ENCODE measurements at places on chromosomes 7 and 10.

DNA sequence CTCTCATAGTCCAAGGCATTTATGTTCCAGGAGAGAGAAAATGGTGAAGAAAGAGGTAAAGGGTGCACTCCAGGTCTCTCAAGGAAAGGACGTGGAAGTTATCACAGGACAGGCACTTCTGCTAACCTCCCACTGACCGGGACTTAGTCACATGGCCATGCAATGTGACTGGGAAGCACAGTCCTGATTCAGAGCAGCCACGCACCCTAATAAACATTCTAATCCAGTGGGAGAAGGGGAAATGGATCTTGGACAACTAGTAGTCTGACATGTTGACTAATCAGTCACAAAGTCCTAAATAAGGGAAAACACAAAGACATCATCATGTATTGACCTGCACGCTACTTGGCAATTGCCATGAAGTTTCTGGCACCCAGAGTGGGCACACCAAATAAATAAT lies 417.5 kb upstream of the ZMIZ1 start:
- DNase-seq = no peak

GRCh38 chr10:72274213-72274729 lies 547 bp downstream of the DDIT4 start:
- DNase-seq = no peak

DNA sequence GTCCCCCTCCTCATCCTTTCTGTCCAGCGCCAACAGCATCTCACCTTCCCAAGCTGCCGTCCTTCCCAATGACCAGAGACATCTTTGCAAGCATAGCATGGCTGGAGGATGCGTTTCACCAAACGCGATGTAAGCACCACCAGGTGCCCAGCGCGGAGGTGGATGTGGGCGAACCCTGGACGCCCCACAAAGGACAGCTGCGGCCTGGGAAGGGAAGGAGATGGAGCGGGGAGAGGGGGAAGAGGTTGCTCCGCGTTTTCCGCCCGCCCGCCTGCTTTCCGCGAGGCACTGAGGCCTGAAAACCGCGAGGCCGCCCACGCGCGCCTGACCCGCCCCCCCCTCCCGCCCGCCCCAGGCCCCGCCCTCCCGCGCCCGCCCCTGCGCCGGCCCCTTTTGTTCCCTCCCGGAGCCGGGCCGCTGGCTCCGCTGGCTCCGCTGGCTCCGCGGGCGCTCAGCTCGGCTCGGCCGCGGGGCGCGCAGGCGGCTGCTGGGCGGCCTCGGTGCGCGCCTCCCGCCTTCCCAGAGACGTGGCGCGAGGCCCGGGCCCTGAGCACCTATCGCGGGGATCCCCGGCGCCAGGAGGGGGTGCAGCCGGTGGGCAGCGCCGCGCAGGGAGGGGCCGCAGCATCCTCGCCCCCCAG lies at the start of gene CLIP2:
Gene CLIP2 (plus strand): TSS at position 390 of the 641 bp plus-strand sequence. CDS start 28,140 bp downstream, outside the sequence.
- peak; percentile 89 for DNase-seq

DNA sequence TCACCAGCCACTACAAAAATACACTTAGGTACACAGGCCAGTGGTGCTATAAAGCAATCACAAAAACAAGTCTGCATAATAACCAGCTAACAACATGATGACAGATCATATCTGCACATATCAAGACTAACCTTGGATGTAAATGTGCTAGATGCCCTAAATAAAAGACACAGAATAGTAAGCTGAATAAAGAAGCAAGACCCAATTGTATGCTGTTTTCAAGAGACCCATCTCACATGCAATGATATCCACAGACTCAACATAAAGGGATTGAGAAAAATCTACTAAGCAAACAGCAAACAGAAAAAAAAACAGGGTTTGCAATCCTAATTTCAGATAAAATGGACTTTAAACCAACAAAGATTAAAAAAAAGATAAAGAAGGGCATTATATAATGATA lies 505.4 kb upstream of the FZD8 start:
- no peak for DNase-seq

DNA sequence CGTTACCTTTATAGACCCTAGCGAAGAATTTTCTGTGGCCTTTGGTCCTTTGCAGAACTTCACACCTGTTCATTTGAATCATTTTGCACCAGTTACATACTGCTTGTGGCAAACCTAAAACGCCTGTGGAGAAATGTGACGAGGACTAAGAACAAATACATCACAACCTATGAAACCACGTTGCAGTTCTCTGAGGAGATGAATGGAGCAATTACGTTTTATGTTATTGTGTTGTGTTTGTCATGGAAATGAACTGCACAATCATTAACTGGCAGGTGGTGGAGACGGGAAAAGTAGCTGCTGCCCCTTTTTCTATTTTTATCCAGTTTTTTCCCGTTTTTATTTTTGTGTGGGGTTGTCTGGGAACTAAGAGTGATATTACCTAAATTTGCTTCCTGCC lies 505.5 kb downstream of the SDK1 start:
- DNase-seq = no peak

- DNase-seq = no peak
Measured at GRCh38 chr10:67211680-67212079, 285.8 kb downstream of the LRRTM3 start.

- no peak for DNase-seq
Measured at GRCh38 chr10:110437761-110438341, 59.9 kb upstream of the DUSP5 start.

GRCh38 chr10:28722065-28722803 lies 44.9 kb downstream of the BAMBI start:
- peak; percentile 1 for DNase-seq

DNA sequence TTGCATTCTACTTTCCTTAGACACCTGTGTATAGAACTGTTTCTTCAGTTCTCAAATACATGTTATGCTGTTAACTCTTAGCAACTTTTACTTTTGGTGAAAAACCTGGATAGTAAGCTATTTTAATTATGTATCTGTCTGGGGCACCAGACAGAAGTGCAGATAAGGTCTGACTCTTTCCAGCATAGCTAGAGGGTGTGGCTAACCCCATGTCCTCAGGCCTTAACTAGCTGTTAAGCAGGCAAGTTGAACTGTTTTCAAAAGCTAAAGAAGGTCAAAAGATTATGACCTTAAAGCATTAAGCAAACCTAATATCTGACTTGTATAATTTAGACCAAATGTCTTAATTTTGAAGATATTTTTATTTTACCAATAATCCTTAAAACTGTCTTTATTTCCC lies 45.1 kb upstream of the INHBA start:
- DNase-seq = peak; percentile 69

DNA sequence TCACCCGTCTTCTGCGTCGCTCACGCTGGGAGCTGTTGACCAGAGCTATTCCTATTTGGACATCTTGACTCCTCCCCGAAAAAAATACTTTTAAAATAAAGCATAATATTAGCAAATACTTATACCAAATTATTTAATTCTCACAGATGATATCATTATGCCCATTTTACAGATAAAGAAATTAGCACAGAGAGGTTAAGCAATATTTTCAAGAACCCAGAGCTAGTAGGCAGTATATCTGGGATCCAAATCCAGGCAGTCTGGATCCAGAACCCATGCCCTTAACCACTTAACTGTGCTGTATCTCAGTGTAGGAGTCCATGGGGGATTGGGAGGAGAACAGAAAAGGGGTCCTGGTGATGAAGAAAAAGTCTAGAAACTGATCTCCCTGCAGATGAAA lies 6.1 kb downstream of the IQUB start:
- DNase-seq = no peak

DNA sequence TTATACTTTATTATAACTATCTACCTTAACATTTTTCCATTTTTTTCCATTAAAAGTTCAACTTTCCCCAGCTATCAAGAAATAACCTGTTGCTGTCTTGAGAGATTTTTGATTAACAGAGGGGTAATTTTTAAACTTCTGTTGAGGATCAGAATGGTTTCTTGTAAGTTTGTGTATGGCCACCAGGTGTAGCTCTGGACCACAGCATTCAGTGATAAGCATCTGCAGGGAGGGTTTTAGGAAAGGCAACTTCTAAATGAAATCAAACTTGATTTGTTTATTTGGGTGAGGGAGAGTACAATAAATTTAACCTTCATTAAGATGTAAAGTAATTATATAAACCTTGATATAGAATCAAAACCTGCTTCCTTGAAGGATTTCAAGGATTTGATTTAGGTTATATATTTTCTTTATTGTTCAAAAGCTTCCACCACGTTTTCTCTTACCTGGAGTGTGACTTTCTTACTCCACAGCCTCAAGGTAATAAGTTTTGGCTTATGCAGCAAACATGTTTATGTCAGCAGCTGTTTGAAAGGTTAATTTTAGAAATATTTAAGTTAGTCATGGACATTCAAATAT lies 153.3 kb downstream of the STK31 start:
- DNase-seq = peak; percentile 44

GRCh38 chr7:142636751-142637150 lies 112.5 kb upstream of the PRSS1 start:
- no peak for DNase-seq

DNA sequence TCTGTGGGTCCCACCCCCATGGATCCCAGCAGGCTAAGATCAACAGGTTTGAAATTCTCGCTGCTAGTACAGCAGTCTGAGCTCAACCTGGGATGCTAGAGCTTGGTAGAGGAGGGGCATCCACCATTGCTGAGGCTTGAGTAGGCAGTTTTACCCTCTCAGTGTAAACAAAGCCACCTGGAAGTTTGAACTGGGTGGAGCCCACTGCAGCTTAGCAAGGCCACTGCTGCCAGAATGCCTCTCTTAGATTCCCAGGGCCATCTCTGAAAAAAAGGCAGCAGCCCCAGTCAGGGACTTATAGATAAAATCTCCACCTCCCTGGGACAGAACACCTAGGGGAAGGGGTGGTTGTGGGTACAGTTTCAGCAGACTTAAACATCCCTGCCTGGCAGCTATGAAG lies 190.0 kb upstream of the CACNA2D1 start:
- no peak for DNase-seq

- peak; percentile 81 for DNase-seq
Measured at GRCh38 chr10:6045314-6045848, 16.8 kb downstream of the IL2RA start.

- DNase-seq = no peak
Measured at GRCh38 chr10:86547296-86547695, 25.7 kb upstream of the WAPL start.
